Cortex of kidney (tissue), 1 donor: ENCODE measurements at places on chromosomes 3 and 15.

DNA sequence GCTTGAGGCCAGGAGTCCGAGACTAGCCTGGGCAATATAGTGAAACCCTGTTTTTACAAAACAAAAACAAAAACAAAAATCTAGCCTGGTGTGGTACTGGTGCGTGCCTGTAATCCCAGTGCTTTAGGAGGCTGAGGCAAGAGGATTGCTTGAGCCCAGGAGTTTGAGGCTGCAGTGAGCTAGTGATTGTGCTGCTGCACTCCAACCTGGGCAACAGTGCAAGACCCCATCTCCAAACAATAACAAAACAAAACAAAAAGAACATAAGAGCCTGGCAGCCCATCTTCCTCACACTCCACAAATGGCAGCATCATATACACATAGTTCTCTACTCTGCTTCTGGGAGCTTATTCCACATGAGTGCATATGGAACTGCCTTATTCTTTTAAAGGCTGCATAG is 2.2 kb upstream of the TRH start:
- DNase-seq, result no peak

DNA sequence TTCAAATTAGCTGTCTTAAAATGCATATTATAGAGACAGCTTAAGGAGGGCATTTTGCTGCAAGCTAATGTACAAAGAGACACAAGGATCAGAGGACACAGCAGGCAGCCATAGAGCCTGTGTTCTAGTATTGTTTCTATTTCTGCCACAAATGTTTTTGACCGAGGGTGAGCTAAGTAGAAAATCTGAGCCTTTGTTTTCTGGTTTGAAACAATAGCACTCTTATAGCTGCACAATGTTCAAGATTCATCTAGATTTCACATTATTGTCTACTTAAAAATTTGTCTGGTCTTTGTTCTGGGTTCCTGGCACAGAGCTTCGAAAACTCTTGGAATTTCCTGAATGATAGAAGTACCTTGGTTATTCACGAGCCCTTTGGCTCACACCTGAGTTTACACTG is 40.0 kb upstream of the TUSC7 start:
- DNase-seq, result no peak

- DNase-seq, result no peak
Observed at GRCh38 chr15:33086500-33087121, 107.9 kb downstream of the FMN1 start.

DNA sequence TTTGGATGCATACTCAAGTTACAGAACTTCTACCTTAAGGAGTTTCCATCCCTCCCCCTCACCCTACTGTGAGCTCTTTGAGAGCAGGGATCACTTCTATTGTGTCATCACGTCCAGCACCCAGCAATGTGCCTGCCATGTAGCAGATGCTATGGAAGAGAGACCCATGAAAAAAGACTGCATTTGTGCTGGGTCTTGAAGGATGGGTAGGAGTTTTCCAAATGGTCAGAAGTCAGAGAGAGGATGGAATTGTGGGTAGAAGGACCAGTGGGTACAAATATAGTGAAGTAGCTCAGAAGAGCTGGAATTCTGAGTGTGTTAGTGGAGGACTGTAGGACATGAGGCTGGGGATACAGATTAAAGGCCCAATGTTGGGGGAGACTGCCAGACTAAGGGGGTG is 141.7 kb downstream of the SRGAP3 start:
- no peak for DNase-seq

DNA sequence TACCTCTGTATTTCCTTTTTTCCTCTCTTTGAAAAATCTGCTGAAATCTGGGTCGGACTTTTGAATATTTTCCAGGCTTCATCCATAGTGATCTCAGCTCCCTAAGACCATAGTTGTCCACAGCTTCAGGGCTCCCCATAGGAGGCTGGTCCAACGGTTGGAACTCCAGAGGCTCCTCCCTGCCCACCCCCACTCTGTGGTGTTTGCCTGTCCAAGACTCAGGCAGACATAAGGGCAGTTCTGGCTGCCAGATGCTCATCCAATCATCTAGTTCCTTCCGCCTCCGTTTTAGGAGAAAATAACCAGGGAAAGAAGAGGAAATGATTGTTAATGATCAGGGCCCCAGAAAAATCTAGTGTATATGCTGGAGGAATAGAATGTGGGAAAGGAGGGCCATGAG is 27.9 kb upstream of the PRTG start:
- DNase-seq, result no peak

GRCh38 chr15:96593735-96594134 is 263.2 kb downstream of the NR2F2 start:
- no peak for DNase-seq

DNA sequence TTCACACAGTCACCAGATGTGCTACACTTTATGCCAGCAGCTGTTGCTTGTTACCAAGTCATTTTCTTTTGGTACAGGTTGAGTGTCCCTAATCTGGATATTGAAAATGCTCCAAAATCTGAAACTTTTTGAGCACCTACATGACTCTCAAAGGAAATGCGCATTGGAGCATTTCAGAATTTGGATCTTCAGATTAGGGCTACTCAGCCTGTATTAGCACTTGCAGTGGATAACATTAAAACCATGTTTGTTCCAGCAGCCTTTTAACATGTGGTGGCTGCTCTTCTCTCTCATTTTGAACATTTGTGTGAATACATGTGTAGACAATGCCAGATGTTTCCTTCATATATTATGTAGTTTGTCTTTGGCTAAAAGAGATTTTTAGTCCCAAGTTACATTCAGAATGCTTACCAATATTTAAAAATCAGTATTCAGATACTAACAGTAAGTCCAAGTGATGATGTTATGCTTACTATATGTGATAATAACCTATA is 230.9 kb upstream of the UBE2E1 start:
- DNase-seq, result no peak

DNA sequence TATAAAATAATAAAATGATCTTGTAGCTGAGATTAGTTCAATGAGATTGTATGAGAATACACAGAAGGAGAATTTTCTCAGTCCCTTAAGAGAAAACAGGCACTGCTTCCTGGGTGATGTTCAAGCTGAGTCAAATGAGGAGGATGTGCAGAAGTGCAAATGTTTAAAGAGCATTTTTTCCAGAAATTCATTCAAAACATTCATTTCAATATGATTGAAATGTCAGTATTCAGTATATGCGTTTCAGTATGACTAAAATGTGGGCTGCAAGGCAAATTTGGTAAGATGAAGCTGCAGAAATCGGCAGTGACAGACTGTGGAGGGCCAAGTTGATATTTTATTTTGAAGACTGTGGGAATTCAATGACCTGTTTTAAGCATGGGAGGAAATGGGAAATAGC is 19.3 kb upstream of the PYDC2 start:
- DNase-seq, result no peak
